ENCODE measurements at places on chromosomes 7 and 10.

- no peaks in the 10 kb centered on the region for H3K27me3 ChIP-seq
- peaks cover 12% of the 10 kb centered on the region for H3K4me1 ChIP-seq
Measured at GRCh38 chr7:92613720-92614119, 23.5 kb upstream of the FAM133B start.

DNA sequence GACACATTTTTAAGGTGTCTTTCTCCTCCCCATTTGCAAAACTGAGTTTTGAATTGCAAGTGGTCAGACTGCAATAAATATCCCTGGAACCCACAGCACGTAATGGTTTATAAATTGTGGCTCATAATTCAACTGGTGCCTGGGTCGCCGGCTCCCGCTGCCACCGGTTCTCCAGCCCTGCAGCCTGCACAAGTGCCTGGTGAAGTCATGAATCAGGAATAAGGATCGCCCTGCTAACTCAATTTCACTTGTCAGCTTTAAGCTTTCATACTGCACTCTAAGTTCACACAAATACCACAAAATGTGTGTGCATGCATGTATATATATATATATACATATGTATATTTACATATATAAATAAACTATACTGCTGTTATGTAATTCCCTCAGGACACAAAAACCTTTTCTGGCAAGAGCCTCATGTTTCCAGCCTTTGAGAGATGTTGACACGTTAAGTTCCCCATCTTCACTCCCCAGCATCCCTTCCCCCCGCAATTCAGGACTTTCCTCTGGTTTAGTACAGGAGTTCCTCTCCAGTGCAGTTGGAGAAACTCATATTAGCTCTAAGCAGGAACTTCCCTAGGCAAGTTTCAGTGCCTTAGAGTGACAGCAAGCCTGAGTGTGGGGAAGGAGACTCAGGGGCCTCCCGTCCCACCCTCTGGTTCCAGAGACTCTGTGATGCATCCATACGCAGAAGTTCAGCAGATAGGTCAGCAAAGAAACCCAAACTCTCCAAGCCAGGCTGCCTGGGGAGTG, 129.2 kb upstream of the UNC5B start:
- H3K36me3 ChIP-seq, result no peaks in the 10 kb centered on the region
- H3K4me1 ChIP-seq, result no peaks in the 10 kb centered on the region
- no peak overlapping the region for H3K4me3 ChIP-seq
- H3K27me3 ChIP-seq, result no peaks in the 10 kb centered on the region

DNA sequence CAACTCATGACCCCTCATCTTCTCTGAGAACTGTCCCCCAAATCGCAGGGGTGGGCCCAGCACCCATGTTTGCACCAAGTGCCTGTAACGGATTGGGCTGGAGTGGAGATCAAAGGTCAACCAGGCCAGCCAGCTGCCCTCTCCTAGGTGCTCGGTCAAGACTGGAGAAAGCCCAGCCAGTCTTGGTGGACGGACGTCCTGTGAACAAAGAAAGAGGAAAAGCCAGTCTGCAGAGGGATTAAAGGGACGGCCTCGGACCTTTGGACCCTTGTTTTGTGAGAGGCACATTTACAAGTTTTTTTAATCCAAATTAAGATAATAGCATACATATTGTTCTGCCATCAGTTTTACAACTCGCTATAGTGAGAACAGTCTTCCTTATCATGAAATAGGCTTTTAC, 31.7 kb upstream of the GALNTL5 start:
- H3K4me3 ChIP-seq, result no peak overlapping the region
- H3K4me1 ChIP-seq, result peaks cover 7% of the 10 kb centered on the region
- no peak overlapping the region for H3K27ac ChIP-seq
- H3K27me3 ChIP-seq, result peaks cover 5% of the 10 kb centered on the region
- DNase-seq, result no peak

DNA sequence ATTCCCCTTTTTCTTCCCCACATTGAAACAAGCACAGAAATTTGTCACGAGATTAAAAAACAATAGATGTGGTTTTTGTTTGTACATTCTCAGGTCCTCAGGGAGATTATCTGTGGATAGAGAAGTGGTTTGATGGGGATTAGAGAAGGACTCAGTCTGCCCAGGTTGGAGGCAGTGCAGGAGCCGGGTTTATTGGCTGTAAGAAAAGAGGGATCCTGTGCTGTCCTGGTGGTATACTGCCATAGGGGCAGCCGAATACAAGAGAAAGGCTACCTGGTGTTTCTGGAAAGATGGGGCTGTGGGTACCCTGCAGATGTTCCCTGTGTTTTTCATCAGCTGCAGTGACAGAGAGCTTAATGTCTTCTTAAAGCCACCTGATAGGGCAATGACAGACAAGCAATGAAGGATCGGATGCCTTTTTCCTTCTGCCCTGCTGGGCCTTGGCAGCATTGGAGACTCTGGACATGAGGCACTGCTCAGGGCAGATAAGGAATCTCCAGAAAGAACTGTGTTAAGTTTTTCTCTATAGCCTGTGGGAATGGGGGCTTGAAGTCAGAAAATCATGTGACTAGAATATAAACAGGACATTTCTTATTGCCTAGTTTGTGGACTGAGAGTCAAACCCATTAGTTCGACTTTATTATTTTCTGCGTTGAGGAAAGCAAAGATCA, 18.1 kb upstream of the GPR141 start:
- H3K36me3 ChIP-seq, result no peaks in the 10 kb centered on the region
- no peak overlapping the region for H3K4me3 ChIP-seq
- no peak overlapping the region for H3K27ac ChIP-seq
- H3K4me1 ChIP-seq, result no peaks in the 10 kb centered on the region
- H3K27me3 ChIP-seq, result peaks cover 30% of the 10 kb centered on the region

GRCh38 chr7:108138911-108139310, 8.8 kb upstream of the LAMB4 start:
- peaks cover 46% of the 10 kb centered on the region for H3K4me1 ChIP-seq
- H3K27me3 ChIP-seq, result peaks cover 10% of the 10 kb centered on the region
- peaks cover 14% of the 10 kb centered on the region for H3K36me3 ChIP-seq
- no peak overlapping the region for H3K4me3 ChIP-seq
- no peak for DNase-seq

DNA sequence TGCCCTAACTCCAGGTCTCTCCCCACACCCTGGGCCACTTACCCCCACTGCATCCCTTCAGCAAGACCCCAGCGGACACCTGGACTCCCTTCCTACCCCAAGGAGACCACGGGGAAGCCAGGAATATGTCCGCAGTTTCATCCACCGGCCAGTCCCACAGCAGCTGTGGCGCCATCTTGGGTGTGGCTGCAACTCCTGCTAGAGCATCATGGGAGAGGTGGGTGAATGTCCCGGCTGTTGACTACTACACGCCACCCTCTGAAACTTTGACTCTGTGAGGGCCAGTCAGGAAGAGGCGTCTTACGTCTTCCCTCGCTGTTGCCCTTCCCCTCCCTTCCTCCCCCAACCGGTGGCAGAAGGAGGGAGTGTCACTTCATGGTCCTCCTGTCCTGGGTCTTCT, 238.3 kb upstream of the RNF32 start:
- no peak for DNase-seq
- peaks cover 15% of the 10 kb centered on the region for H3K27me3 ChIP-seq
- no peak overlapping the region for H3K4me3 ChIP-seq
- no peaks in the 10 kb centered on the region for H3K4me1 ChIP-seq
- no peaks in the 10 kb centered on the region for H3K36me3 ChIP-seq

DNA sequence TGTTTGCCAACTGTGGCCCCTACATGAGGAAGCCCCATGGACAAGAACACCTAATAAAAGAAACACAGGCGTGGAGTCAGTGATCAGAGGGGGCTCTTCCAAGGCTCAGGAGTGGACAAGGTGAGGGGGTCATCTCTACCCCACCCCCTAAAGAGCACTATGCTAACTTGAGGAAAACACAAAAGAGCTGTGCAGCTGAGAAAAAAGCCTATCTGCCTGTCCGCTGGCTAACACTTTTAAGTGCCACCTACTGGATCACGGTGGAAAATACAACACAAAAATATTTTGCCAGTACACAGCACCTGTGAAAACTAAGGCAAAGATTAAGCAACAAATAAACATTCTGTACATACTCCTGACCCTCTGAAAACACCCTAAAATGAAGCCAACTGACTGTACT, 53.1 kb upstream of the COBL start:
- no peak for DNase-seq
- no peaks in the 10 kb centered on the region for H3K36me3 ChIP-seq
- no peaks in the 10 kb centered on the region for H3K4me1 ChIP-seq
- H3K27me3 ChIP-seq, result peaks cover 3% of the 10 kb centered on the region

DNA sequence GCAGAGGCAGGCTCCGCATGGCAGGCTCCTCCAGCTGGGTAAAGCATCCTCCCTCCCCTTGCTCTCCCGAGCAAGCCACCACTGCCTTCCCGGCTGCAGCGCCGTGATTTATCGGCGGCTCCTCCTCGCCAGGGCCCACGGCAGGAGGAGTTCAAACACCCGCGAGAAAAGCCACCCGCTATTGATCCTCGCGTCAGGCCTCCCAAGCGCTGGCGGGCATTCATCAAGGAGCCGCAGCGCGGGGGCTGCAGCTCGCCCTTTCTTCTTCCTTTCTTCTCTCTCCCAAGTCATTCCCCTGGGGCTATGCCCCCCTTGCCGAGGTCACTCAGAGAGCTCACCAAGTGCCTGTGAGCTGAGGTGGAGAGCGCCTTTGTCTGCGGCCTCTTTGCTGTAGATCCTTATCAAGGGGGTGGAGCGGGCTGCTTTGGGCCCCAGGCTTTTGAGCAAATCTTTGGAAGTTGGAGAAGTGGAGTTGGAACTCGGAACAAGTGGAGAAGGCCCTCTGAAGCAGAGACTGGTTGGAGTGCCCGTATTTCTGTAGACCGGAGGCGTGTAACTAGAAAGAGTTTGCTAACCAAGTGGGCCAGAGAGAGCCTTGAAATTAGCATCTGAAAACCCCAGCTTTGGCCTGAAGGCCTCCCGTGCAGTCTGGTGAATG, 107.2 kb upstream of the PPIF start:
- H3K36me3 ChIP-seq, result peaks cover 10% of the 10 kb centered on the region
- no peak for DNase-seq
- H3K27me3 ChIP-seq, result no peaks in the 10 kb centered on the region
- no peak overlapping the region for H3K27ac ChIP-seq
- H3K4me3 ChIP-seq, result no peak overlapping the region

- no peaks in the 10 kb centered on the region for H3K27me3 ChIP-seq
- H3K4me3 ChIP-seq, result no peak overlapping the region
- H3K27ac ChIP-seq, result no peak overlapping the region
- no peak for DNase-seq
- no peaks in the 10 kb centered on the region for H3K4me1 ChIP-seq
- H3K36me3 ChIP-seq, result no peaks in the 10 kb centered on the region
Measured at GRCh38 chr7:69654849-69655707, 56.8 kb downstream of the AUTS2 start.

DNA sequence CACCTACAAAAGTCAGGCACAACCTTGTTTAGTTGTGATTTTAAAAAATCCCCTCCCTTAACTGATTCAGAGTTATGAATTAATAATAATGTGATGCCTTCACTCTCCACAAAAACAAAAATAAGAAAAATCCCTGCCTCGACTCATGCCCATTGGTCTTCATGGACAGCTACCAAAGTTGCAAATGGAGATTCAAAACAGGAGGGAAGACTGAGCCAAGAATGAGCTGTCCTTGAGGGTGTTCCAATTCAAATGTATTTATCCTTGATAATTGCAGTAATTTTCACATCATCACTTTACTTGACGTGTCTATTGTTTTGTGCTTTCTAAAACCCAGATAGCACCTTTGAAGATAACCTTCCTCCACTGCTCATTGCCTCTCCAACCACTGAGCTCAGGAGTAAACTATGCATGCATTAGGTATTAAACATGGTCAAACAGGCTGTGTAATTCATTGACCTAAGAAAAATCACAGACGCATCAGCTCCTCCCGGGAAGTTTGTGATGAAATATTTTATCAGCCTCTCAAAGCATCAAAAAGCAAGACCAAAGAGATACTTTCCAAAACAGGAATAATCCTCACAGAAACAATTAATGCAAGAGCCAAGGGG, 712.7 kb upstream of the IGFBP3 start:
- H3K27ac ChIP-seq, result no peak overlapping the region
- no peaks in the 10 kb centered on the region for H3K4me1 ChIP-seq
- H3K4me3 ChIP-seq, result no peak overlapping the region
- H3K36me3 ChIP-seq, result no peaks in the 10 kb centered on the region
- no peak for DNase-seq
- peaks cover 4% of the 10 kb centered on the region for H3K27me3 ChIP-seq

DNA sequence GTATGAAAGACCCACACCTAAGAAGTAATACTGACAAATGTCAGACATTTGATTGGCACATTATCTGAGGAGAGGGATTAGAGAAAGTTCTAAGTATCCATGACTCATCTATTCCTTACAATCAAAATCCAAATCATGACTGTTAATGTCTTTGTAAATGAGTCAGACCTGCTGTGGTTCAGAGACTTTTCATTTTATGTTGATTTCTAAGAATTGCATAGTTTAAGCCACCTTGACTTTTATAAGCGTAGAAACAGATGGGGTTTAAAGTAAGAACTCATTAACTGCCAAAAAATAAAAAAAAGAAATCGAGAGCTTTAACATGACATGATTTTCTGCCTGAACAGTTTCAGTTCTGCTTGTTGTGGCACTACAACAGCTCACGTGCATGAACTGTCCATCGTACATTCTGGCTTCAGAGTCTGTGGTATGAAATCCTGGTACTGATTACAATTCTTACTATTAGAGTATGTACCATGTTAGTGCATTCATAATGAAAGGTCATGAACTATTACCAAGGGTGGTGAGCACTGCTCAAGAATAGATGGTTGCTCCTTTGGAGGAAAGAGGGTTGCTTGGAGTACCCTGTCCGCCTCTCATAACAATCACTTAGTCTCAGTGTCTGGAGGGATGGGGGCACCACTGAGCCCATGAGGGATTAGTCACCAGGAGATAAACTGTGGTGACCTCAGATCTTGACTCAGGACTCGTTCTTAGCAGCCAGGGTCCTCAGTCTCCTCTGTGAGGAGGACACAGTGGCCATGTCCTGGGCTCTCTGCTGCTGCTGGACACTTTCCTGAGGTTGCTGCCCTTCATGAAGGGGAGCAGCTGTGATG, 42.2 kb downstream of the ACSM6 start:
- peak overlapping the region; percentile 29 for H3K4me3 ChIP-seq
- peaks cover 25% of the 10 kb centered on the region for H3K4me1 ChIP-seq
- DNase-seq, result peak; percentile 33
- no peaks in the 10 kb centered on the region for H3K36me3 ChIP-seq
- H3K27me3 ChIP-seq, result peaks cover 2% of the 10 kb centered on the region
